Nephron progenitor cell (in vitro differentiated cells): ENCODE measurements at places on chromosomes 1 and 21.

DNA sequence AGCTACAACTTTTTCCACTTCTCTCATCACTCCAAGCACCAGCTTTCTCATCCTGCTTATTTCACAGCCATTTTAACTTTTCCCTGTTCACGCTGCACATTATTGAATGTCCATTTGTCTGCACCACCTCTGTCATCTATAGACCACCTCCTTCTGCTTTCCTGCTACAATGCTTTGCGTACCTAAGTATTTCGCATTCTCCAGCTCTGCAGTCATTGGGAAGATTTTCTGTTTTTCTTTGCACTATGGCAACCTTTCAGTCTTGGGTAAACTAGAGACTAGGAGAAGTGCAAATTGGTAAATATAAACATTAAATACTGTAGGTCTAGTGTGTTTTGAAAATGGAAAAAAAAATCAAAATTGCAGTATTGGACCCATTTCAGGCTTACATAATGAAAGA is 835 bp downstream of the CCDC30 start:
- DNase-seq, result no peak

DNA sequence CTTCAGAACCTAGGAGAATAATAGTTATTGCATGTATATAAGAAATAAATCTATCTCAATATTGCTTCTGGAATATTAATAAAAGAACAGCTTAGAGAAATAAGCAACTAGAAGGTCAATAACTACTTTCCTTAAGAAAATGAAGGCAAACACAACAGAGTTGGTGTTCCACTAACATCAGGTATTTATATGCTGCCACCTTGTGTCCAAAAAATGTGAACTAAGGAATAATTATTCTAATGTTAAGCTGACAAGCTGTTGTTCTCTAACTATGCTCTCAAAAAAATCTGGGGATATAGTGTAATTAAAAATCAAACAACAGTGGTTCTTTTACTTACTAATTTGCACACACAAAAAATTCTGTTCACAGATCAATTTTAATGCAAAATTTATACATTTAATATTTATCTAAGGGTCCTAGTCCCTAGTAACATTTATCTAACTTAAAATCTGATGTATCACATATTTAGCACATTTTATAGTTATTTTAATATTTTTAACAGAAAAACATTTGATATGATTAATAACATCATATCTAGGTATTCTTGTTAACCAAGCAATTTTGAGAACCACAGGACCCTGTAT is 39.6 kb downstream of the UCHL5 start:
- no peak for DNase-seq

DNA sequence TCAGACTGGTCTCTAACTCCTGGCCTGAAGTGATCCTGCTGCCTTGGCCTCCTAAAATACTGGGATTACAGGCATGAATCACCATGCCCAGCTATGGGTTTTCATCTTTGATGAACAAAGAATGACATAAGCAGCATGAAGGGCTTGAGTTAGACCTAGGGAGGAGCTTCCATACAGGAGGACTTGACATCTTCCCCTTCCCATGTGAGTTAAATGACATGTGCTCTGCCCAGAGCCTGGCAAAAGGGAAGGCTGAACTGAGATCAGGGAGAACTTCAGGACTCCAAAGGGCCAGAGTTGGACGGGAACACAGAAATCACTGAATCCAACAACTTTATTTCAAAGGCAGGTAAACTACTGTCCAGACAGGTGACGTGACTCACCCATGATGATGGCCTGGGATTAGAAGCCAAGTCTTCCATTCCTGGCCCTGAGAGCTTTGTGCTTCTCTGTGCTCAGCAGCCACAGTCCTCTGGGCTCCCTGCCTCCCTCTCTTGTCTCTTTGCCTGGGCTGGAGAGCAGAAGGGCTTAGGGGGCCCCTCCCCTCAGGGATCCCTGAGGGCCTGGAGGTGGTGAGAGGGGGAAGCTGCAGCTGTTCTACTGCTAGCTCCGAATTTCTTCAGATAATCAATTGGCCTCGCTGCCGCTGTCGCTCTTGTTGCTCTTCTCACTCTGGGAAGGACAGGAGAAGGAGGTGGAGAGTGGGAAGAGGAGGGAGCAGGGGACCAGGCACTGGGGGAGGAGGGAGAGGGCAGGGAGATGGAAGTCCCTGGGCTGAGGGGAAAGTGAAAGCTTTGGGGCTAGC is 7.6 kb downstream of the NHLH1 start:
- DNase-seq, result peak; percentile 28

GRCh38 chr1:84724128-84724860 is 34.0 kb upstream of the SSX2IP start:
- peak; percentile 12 for DNase-seq

DNA sequence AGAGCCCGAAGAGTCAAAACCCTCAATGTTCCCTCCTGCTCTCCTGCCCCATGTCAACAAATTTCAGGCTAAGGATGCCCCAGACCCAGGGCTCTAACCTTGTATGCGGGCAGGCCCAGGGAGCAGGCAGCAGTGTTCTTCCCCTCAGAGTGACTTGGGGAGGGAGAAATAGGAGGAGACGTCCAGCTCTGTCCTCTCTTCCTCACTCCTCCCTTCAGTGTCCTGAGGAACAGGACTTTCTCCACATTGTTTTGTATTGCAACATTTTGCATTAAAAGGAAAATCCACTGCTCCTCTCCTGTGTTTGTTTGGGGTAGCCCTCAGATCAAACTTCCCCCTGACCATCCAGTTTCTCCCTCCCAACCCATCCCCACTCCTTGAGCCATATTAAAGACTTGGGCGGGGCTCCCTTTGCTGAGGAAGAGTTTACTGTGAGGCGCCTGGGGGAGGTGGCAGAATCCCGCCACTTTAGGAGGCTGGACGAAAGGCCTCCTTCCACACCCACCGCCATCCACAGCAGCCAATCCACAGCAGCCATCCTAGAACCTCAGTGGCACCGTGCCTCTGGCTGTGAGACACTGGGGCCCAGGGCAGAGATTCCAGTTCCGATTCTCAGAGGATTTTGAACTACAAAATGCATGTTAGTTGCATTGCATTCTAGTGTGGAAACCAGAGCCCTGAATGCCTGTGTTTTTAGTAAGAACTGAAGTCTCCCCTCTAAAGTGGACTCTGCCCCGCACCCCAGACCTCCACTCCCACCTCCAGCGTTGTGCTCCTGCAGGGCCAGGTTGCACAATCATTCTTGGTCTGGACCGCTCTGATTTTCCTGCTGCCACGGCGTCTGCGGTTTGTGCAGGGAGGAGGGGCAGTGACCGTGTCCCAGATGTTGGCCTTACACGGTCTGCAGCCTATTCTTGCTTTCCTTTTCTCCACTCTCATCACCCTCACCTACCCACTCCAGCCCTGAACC is 3.0 kb downstream of the OLFML3 start:
- DNase-seq, result no peak
